ENCODE measurements at places on chromosomes 12 and 14.

DNA sequence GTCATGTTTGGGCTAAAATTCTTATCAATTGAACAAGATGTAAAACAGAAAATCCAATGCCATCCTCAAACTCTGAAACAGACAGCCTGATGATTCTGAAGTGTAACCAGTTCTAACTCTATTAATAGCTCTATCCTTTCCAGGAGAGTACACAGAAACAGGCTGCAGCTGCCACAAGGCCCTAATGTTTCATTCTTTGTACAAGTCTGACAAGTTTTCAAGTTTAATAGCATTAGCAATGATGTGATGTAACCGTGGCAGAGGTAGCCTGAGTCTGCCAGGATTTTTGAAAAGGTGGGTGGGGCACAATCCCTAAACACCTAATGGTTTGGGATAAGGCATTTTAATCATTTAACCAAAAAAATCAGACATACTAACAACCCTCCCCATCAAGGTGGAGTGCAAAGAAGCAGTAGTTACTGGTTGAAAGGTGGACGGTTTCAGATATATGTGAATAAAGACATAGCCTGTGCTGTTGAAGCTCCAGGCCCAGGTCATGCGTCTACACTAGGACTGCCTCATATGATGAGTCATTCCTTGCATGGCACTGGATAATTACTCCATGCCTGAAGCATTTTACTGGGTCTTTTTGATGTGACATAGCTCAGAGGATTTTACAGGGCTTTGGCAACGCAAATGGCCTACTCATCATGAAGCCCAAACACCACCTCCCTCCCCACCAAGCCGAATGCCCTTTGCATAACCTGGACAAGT lies 145.1 kb upstream of the GRIP1 start:
- no peak for DNase-seq

GRCh38 chr14:41872931-41873685 lies 266.4 kb downstream of the LRFN5 start:
- DNase-seq = no peak

- no peak for DNase-seq
Observed at GRCh38 chr12:74412606-74413230, 124.9 kb upstream of the ATXN7L3B start.

- DNase-seq = peak; percentile 71
Observed at GRCh38 chr14:106268013-106268727, 741.8 kb downstream of the TMEM121 start.

- no peak for DNase-seq
Observed at GRCh38 chr12:104588047-104588920, 131.5 kb downstream of the CHST11 start.

DNA sequence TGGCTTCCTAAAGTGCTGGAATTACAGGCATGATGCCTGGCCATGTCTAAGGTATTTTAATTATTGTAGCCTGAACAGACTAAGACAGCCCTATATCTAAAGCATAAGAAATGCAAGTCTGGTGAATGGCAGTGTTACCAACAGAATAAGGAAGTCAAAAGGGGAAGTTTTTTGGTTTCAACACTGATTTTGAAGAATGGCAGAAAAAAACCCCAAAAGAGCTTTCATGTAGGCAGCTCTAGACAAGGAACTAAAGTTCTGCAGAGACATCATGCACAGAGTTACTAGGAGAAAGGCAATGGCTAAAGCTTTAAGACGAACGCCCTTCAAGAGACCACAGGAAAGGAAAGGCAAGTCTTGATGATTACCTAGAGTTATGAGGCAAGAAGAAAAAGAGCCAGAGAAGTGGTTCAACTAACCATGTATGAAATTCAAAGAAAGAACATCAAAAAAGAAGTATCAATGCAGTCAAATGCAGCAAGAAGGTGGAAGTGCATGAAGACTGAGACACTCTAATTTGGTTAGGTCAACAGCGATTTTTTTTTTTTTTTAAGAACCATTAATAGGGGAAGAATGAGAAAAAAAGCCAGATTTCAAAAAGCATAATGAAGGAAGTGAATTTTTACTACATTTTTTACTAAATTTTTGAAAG lies 50.8 kb downstream of the RPS6KA5 start:
- no peak for DNase-seq

DNA sequence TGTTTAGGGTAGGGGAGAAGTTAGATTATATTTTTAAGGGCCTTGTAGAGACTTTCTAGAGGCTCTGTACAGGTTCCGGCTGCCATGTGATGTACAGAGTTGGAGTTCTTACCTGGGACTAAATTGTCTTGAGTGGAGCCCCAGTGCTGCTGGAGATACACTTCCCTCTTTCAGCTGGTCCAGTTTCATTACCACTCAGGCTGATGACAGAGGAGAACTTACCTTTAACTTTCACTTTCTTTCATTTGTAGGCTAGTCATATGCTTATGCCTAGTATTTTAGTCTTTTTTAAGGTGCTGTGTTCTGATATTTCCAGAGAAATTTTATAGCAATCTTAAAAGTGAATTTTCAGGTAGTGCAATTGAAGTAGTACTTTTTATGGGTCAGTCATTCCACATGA lies 117.3 kb downstream of the ERC1 start:
- DNase-seq = no peak

- DNase-seq = no peak
Observed at GRCh38 chr12:68043435-68043834, 54.2 kb downstream of the IFNG-AS1 start.

DNA sequence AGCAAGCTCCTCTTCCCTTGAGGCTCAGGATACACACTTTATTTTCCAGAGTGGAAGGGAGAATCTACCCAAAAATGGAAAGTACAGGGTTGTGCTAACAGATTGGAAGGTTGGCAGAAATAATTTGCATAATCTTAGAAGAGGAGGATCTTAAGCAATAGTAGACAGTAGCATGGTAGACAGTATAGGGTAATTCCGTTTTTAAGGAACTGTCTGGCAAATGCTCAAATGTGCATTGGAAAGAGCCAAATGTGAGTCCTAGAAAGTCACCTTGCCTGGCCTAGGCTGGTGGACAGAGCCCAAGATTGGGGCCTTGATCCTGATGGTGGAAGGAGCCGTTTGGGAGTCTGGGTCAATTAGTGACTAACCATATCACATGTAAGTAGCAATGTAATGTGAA lies 13.1 kb upstream of the CARMIL3 start:
- no peak for DNase-seq

- peak; percentile 86 for DNase-seq
Observed at GRCh38 chr12:48936379-48936979, 11.2 kb upstream of the FKBP11 start.

DNA sequence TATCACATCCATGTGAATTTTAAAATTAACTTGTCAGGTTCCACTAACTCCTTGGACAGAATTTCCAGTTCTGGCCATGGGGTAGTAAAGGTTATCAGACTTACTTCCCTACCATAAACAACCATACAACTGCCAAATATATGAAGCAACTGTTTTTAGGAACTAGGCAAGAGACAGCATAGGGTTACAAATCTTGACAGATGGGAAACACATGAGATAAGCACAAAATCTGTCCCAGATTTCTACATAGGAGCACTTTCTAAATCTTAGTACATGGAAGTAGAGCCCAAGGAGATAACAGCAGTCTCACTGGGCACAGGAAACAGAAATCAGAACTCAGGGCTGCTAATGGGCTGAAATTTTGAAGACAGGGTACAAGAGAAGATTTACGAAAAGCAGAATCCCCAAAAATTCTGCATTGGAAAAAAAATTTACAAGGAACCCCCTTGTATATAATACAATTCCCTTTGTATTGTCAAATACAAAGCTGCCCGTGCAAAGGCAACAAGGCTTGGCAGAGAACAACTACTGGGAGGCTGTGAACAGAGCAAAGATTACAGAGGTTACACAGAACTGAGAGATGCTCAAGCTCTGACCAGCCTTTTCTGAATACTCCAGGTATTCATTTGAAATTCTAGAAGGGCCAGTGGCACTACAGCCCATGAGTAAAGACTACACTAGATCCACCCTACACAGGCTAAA lies 43.2 kb downstream of the GALNT4 start:
- DNase-seq = no peak

DNA sequence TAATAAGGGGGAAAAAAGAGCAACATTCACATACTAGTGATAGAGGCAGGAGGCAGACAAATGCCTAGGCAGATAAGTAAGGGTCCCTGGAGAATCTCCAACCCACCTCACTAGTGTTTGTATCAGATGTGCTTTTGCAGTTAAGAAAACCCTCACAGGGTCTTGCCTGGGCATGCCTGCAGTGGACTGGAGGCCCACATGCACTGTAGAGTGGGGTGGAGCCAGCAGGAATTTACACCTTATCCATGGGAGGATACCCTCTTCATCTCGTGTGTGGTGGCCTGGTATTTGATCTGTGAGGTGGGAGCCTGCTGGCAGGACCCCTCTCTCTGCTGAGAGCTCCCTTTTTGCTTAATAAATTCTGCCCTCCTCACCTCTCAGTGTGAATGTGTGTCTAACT lies 238.0 kb upstream of the SLC16A7 start:
- no peak for DNase-seq

GRCh38 chr12:95802482-95803270 lies 12.1 kb upstream of the NTN4 start:
- no peak for DNase-seq

DNA sequence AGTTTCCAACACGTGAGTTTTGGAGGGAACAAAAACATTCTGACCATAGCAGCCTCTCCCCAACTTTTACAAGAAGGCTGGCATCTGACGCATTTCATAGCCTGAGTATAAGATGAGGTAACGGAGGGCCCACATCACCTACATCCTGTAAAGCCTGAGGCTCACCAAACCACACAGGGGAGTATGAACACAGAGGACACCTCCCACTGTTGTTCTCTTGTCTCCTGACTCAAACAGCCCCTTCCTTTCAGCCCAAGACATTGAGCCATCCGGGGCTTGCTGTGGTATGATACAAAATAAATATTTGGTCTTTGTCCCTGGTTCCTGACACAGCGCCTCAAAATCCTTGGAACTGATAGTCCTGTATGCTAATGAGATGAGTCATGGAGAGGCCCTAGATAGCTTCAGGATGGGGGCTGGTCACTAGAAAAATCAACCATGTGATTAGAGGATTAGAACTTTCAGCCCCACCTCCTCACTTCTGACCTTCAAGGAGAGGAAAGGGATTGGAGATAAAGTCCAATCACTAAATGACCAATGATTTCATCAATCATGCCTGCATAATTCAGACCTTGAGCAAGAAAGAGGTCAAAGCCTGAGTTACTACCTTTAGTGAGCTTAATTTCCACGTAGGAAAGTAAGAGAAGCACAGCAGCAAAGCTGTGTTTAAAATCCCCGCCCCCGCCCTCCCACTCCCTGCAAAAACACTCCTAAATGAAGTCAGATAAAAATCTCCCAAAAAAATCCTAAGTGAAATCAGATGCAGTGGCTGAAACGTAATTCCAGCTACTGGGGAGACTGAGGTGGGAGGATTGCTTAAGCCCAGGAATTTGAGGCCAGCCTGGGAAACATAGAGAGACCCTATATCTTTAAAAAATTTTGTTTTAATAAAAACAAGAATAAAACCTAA lies 236.4 kb downstream of the PCNX1 start:
- DNase-seq = peak; percentile 35

DNA sequence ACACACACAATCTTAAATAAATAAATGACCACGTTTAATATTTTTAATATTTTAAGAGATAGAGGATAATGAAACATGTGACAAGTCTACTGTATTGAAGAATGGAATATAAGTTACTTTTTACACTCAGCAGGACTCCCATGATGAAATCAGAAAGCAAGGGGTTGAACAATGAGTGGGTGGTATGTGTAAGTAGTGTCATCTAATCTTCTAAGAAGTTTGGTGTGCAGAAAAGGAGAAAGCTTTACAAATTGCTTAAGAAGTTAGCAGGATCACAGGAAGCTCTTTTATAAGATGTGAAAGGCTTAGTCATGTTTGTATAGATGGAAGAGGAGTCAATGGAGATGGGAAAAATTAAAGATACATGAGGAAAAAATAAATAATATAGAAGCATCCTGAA lies 47.8 kb downstream of the SLC15A5 start:
- DNase-seq = no peak

DNA sequence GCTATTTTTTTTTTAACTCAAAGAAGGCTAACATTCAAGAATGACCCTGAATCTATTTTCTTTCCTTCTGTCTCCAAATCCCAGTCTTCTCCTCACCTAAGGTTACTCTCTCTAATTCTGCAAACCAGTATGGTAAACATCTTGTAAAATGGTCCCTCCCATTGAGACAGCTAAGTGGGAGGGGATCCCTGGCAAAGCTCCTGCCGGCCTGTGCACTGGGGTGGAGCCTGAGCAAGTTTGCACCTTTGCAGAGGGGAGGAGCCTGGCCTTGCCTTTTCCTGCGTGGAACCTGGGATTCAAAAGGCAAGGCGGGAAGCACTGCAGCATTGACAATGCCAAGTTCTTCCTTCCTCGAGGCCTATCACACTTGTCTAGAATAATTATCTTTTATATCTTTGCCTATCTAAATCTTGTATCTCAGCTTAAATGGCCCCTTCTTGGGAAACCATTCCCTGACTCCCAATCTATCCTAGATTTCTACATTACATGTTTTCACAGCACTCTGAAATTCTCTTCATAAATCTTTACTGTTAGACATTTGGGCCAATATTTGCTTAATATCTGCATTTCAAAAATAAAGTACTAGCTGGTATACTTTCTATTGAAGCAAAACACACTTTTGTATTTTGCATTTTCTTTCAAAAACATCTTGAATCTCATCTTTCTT lies 83.0 kb downstream of the EPS8 start:
- DNase-seq = no peak

- no peak for DNase-seq
Observed at GRCh38 chr12:105992849-105993740, 145.7 kb downstream of the NUAK1 start.

GRCh38 chr12:56840922-56841321 lies 77.8 kb downstream of the HSD17B6 start:
- no peak for DNase-seq

GRCh38 chr14:92416544-92416943 lies 93.6 kb downstream of the SLC24A4 start:
- DNase-seq = no peak

- DNase-seq = no peak
Observed at GRCh38 chr12:40946612-40947194, 241.4 kb upstream of the PDZRN4 start.

- no peak for DNase-seq
Observed at GRCh38 chr14:73717266-73717665, 3.1 kb upstream of the PNMA1 start.

GRCh38 chr14:105589161-105589925 lies 63.0 kb downstream of the TMEM121 start:
- no peak for DNase-seq

DNA sequence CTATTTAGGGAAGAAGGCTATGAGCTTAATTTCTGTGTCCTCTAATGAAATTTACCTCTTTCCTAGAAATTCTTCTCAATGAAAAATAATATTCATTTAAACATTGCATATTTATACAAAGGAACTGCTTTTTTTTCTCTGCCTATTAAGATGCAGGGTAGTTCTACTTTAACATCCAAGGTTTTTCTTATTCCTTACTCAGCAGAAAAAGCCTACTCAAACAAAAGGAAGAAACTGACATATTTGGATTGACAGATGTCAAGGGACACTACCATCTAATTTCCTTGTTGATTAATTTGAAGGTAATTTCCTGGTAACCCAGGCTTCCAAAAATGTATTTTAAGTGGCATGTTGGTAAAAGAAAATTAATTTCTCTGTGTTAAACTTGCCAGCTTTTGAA lies 192.3 kb downstream of the EGLN3 start:
- no peak for DNase-seq

All from stimulated activated CD4-positive, alpha-beta T cell treated with anti-CD3 and anti-CD28 coated beads, Interleukin-2, amount 100 ng/mL, for 48 hours (primary cell).